ENCODE measurements at places on chromosomes 13 and 19.

DNA sequence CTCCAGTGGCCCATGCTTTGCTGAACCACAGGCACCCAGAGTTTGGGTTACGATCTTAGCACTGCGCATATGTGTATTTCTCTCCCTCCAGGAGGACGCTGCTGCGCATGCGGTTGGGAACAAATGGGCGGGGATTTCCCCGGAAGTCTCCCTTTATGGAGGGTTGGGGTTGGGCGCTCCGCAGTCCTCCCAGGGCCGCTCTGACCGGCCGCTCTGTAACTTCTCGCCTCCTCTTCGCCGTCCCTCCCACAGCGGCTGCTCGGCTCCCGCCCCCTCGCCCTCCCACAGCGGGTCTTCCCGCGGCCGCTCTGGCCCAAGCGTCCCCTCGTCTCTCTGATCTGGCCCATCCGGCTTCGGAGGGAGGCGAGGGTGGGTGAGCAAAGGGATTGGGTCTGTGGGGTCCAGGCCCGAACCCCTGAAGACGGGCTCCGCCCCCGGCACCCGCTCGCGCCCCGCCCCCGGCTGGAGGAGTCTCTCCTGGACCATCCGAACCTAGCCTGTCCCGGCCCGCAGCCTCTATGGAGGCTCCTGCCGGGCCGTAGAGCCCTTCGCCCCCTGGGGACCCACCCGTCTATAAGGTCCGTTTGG is at the start of gene MEGF8:
Gene MEGF8 (plus strand): TSS at position 328 of the 588 bp plus-strand sequence. CDS start 609 bp downstream, outside the sequence.
- peak; percentile 99 for DNase-seq

DNA sequence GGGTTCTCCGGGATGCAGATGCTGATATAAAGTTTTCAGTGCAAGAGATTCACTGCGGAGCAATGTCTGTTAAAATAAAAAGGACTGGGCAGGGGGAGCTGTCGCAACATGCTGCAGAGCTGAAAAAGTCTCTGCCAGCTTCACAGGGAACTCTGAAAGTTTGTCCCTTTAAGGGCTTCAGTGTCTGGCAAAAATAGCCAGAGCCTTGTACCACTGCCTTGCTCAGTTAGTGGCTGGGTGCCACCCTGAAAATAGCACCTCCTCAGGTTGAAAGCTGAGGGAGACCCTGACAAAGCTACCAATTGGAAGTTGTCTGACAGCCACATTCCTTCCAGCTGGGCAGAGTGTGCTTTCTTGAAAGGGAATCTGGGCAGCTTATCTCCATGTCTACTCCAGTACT is 3.0 kb upstream of the NDFIP2 start:
- DNase-seq = no peak

- DNase-seq = no peak
Measured at GRCh38 chr19:27887946-27888345, 1325.0 kb downstream of the UQCRFS1 start.

GRCh38 chr13:33554919-33555791 is 262.8 kb upstream of the RFC3 start:
- no peak for DNase-seq

DNA sequence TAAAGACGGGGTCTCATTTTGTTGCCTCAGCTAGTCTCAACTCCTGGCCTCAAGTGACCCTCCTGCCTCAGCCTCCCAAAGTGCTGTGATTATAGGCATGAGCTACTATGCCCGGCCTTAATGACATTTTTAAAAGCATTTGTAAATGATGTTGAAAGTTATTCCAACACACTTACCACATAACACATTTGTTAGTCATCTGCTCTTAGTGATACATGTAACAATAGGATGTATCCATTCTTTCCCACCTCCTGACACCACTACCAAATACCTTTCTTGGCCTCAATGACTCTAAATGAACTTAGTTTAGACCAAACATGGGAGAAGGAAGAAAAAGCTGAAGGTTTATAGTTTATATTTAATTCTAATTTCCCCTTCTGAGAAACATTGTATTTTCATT is 59.8 kb upstream of the MEDAG start:
- DNase-seq = peak; percentile 88

DNA sequence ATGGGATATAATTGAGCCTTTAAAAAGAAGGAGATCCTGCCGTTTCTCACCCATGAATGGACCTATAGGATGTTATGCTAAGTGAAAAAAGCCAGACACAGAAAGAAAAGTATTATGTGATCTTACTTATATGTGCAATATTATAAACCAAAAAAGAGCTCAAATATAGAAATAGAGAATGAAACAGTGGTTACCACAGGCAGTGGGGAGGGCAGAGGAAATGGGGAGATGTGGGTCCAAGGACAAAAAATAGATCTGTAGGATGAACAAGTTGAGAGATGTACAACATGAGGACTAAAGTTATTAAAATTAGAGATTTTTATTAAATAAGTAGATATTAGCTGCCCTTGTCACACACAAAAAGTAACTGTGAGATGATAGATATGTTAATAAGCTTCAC is 29.1 kb downstream of the TDRD3 start:
- DNase-seq = no peak

DNA sequence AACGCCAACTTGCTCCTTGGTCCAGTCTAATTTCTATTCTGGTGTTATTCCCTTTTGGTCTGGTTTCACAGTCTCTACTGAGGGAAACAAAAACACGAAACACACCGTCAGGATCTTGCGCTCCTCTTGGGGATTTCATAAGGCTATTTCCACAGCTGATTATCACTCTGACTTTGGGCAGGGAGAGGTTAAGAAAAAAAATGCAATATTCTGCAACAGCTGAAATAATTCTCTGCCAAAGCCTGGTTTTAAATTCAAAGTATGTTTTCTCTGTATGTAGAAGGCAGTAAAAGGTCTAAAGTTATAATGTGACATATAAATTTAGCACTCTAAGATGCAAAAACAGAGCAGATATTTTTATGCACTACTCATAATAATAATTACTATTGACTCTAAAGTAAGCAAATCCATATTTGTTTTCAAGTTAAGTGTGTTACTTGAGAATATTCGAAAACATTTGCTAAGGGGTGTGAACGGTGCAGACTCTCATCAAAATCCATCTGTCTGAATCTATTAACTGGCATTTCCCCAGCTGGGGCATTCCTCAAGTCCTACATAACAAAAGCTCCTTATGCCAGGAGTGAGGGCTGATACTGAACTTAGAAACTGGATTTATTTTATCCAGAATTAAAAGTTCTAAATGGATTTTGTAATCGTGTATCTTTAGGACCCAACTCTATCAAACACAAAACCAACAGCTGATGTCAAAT is 38.4 kb upstream of the STARD13 start:
- peak; percentile 80 for DNase-seq
